ENCODE measurements at places on chromosomes 13 and 19. TPM values are rescaled to one million over a fixed set of nuclear protein-coding genes. Genes with fewer than 3 reads are reported as not detected.

GRCh38 chr19:50558449-50558848 is 9.8 kb downstream of the LRRC4B start:
- DNase-seq, result no peak

DNA sequence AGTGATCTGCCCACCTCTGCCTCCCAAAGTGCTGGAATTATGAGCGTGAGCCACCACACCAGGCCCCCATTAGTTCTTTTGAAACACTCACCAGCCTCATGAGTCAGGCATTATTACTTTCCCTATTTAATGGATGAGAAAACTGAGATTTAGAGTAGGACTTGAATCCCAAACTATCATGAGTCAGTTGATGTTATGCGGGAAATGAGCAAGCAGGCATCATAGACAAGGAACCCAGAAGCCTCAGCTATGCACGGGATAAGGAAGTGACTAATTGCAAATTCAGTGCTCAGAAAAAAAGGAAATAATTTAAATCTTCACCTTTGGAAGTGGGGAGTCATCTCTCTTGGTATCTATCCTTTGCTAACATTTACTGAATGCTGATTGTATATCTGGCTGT is 217.5 kb downstream of the ABCC4 start:
- DNase-seq, result no peak

GRCh38 chr13:40648841-40649240 is 17.6 kb downstream of the FOXO1 start:
- no peak for DNase-seq

- no peak for DNase-seq
Observed at GRCh38 chr19:38196948-38197656, 26.9 kb downstream of the DPF1 start.

GRCh38 chr19:19115954-19116353 is 22.3 kb downstream of the TMEM161A start:
- DNase-seq, result no peak

DNA sequence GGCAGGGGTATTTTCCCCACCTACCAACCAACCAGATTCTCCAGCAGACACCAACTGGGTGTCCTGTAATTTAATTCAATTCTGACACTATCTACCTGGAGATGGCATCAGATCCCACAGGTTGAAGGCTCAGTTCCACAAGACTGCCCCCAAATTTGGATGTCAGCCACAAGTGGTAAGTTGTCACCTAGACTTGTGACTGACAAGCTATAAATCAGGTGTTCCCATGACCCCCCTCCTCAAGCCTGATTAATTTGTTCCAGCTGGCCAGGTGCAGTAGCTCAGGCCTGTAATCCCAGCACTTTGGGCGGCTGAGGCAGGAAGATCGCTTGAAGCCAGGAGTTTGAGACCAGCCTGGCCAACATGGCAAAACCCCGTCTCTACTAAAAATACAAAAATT is 10.6 kb upstream of the HAUS5 start:
- no peak for DNase-seq

DNA sequence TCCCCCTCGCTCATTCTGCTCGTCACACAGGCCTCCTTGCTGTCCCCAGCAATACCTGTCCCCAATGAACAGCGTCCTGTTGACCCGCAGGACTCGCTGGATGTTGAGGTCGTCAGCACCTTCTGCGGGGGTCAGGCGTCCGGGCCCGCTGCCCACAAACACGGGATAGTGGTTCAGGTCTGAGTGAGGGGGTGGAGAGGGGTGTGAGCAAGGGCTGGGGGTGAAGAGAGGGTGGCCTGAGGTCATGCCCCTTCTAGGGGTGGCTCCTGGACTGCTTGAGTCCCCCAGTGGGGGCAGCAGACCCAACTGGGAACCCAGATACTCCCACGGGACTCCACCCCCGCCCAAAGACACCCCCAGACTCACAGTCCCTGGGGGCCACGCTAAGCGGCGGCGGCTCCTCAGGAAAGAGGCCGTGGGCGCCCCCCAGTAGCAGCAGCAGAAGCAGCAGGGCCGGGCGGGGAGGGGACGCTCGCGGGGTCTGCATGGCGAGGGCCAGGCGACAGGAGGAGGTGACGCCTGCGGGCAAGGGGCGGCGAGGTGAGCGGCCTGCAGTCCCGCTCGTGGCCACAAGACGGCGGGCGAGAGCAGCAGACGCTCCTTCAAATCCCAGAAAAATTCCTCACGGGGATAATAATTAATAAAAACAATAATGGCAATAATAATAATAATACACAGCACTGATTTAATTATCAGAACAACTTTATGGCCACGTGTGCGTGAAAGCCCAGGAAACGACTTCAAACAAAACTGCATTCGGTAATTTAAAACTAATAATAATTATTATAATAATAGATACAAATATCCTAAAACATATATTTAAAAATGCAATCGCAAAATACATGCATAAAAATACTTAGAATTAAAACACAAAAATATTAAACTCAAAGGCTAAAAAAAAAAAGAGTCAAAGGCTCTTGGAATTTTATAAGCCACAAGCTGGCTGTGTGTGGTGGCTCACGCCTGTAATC is 1.2 kb downstream of the SEMA6B start:
- no peak for DNase-seq

- DNase-seq, result peak; percentile 62
Observed at GRCh38 chr13:40026741-40027140, 371.3 kb downstream of the COG6 start.

DNA sequence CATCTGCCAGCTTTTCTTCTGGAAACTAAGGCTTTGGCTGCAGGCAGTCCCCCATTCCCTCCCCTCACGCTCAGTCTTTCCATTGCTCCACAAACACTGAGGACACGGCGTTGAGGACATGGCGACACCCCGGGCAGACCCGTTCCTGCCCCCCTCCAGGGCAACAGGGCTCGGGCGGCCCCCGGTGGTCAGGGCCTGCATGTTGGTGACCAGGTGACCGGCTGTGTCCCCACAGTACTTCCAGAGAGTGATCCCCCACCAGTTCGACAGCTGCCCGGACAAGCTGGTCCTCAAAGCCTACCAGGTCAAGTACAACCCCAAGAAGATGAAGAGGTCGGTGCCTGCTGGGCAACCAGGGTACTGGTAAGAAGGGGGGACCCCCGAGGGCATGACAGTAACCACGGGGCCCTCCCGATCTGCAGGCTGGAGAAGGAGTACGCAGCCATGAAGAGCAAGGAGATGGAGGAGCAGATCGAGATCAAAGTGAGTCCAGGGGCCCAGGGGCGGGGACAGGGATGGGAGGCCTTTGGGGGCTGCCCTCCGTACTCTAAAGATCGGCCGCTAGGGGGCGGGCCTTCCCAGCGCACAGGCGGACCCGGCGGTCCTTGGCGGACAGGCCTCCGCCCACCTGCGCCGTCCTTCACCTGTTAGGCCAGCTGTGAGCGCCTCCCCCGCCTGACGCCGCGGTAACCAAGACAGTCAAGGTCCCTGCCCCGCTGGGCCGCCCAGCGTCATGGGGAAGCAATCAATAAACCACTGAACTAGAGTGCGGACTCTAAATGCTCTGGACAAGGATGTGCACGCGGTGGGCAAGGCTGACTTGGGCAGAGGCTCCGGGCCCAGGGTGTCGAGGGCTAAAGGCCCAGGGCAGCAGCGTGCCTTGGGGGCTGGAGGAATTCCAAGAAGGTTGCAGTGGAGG is 21.1 kb downstream of the PRR36 start:
- DNase-seq, result no peak

GRCh38 chr19:9945319-9945966 is 9.1 kb upstream of the OLFM2 start:
- DNase-seq, result no peak

DNA sequence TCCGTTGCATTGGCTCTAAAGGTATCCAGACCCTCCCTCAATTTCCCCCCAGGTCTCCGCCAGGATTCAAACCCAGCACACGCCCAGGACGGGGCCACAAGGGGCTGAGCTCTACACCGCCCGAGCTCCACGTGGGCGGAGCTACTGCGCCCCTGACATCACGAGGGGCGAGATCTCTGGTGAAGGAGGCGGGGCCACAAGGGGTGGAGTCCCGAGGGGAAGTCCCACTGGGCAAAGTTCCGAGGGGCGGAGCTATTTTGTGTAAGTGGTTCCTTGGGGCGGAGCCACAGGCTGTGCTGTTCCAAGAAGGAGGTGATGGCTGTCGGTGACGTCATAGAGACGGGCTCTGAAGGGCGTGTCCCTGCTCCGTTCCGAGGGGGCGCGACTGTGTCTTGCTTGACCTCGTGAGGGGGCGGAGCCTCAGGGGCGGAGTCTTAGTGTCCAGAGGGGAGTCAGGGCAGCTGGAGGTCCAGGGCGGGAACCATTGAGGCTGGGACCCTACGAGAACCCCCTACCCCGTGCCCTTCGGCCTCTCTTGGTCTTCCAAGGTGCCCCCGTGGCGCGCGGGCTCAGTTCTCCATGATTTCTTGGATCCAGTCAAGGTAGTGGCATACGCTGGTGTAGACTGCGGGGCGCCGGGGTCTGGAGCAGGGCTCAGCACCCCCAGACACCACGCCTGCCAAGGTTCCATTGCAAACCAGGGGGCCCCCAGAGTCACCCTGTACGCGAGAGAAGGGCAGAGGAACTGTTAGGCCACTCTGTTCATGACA is 1.3 kb upstream of the KLK8 start:
- no peak for DNase-seq

DNA sequence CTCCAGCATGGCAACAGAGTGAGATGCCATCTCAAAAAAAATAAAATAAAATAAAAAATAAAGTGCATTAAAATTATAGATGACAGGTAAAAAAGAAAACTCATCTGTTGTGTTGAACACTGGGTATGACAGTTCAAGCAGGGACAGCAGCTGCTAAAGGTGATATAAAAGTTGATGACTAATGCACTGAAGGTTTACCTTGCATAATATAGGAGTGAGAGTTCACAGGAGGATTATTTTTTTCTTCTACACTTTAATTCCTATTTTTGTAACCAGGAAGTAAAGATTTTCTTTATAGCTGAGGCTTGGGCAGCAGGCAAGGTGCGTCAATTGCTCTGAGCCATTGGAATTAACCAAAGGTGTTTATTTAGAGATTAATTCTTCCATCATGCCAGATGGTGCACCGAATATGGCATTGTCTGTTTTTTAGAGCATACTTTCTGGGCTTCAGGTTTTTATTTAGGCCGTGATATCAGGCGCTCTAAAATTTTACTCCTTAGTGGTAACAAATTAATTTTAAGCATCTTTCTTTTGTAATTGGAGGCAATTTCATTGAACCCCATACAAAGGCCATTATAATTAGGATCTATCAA is 337.0 kb upstream of the SLC10A2 start:
- no peak for DNase-seq

DNA sequence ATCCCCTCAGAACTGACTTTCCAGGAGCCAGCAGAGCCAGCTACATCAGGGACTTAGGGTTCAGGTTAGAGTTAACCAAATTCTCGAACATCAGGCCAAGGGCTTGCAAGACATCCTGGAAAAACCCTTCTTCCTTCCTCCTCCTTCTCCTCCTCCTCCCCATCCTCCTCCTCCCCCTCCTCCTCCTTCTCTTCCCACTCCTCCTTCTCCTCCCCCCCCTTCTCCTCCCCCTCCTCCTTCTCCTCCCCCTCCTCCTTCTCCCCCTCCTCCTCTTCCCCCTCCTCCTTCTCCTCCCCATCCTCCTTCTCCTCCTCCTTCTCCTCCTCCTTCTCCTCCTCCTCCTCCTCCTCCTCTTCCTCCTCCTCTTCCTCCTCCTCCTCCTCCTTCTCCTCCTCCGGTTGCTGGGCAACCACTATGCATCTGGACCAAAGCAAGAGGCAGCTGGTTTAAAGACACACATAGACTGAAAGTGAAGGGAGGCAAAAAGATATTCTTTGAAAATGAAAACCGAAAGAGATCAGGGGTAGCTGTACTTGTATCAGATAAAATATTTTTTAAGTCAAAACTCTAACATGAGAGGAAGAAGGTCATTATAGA is 5.9 kb upstream of the CCL25 start:
- DNase-seq, result no peak

DNA sequence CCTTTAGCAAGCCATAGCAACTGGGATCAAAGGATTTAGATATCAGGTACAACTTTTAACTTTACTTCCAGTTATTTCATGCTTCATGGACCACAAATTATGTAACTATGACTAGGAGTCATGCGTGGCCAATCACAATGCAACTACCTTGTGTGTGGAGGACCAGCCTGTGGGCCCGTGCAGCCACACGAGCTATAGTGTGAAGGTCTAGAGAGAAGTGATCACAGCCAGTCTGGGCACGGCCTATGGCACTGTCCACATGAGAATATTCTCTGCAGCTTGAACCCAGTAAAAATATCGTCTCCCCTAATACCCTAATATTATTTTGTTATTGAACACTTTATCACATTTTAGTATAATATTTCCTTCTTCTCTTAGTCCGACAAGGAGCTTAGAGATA is 464.9 kb upstream of the MIR17HG start:
- no peak for DNase-seq

DNA sequence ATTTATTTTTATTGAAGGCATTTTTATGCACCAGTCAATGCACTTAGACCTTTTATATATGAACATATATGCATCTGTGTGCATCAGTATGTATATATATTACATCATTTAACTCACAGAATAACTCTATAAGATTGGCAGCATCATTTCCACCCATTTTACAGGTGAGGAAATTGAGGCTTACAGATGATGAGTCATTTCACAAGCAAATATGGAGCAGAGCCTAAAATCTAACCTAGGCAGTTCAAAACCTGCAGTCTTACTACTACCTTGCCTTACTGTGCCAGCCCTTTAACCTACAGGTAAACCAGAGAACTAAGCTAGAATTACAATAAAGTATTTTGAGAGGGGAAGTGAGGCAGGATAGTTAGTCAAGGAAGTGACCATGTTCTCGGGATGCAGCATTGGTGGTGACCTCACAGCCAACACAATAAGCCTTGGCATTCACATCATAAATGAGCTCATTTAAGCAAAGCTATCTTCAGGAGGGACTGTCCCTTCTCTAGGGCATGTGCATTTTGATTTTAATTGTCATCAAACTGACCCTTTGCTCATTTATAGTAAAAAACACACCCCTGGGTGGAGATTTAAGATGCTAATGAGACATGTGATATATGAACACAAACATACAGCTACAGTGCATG is 274.3 kb downstream of the DCLK1 start:
- DNase-seq, result no peak

DNA sequence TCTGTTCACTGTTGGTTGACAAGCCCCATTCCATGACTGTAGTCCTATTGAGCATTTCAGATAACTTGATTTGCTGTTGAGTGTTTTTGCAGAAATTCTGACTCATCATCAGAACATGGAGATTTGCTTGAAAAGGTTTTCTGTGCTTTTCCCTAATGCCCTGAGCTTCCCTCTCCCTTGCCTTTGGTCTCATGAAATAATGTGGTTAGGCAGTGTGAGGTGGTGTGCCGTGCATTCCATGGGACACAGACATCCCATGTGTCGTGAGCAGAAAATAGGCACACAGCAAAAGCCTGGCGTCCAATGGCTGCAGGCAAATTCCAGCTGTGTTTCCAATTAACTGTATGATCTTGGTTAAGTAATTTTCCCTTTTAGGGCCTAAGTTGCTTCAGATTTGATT is 197.4 kb downstream of the DLEU7 start:
- no peak for DNase-seq

Gene GPR183
- 138 TPM for total RNA-seq

Gene ZNF134
- total RNA-seq, result 10.8 TPM

Gene ZNF429
- 3.0 TPM for total RNA-seq

Gene ZNF69
- total RNA-seq, result 0.37 TPM

Gene BEST2
- total RNA-seq, result not detected

Gene MPV17L2
- 19.9 TPM for total RNA-seq

Gene STAP2
- 18.5 TPM for total RNA-seq
